ENCODE measurements at places on chromosomes 11 and 22. TPM values are rescaled to one million over a fixed set of nuclear protein-coding genes. Genes with fewer than 3 reads are reported as not detected.

DNA sequence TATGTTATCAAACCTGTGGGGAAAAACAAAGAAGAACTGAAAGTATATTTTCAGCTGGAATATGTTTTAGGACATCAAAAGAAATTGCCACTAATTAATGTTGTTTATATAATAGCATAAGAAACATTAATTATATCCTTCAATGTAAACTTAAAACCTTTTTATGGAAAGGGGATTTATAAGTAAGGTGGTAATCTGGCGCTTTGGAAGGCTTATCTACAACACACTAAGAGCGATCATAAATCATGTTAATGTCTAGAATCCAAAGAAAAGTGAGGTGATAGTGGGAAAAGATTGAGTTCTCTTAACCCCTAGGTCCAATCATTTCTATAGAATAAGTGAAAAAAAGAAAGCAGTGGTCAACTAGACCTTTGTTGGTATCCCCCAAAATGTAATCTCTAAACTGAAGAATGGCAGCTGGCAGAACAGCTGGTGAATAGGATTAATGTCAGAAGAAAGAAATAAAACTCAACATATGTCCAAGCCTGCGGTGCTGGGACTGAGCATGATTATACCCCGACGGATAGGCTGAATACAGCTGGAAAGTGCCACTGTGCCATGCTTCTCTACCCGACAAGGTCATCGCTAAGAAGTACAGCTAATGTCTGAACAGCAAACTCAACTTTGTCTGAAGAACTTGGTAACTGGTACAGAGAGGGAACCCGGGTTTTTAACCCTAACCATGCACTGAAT, 64.0 kb downstream of the SOX6 start:
- DNase-seq, result no peak

FOLH1 gene
- total RNA-seq, result not detected

TRIM29 gene
- not detected for total RNA-seq

- DNase-seq, result peak; percentile 54
Measured at GRCh38 chr11:41003339-41004282, 455.8 kb downstream of the LRRC4C start.

- no peak for DNase-seq
Measured at GRCh38 chr22:38300946-38301345, 16.3 kb downstream of the CSNK1E start.

- DNase-seq, result peak; percentile 36
Measured at GRCh38 chr22:48660790-48661740, 1166.6 kb downstream of the BRD1 start.

TRPC6 gene
- 0.34 TPM for total RNA-seq

DNA sequence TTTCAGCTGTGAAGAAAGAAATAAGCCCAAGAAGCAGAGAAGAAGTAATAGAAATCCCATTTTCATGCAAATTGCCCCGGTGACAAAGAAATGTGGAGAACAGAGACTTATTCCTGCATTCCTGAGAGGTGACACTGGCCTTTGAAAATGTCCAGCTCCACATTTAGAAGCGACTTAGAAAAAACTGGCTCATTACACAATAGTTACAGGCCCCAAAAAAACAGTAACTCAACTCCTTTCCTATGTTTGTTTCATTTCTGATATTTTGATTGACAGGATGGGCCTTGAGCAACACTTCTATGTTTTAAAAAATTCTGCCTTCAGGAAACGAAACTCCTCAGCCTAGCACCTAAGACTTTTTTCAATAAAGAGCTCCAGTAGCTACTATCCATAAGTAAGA, 726.9 kb upstream of the TENM4 start:
- no peak for DNase-seq

DNAJB13 gene
- not detected for total RNA-seq

- DNase-seq, result peak; percentile 79
Measured at GRCh38 chr22:19629720-19630419, 84.4 kb upstream of the SEPTIN5 start.

DNA sequence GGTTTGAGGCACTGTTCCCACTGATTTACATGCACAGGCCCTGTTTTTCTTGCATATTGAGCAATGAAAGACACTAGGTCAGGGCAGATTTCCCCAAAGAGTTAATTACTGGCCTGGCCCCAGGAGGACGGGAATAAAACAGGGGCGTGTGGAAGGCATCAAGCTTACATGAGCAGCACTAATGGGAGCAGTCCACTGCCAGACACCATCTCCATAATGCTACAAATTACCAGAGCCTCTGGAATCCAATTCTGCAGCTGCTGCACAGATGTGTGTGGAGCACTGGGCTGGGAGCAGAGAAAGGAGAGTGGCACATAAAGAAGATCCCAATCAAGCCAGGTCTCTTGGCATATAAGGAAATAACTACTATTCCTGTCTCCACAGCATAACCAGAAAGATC, 96.9 kb downstream of the CCDC34 start:
- DNase-seq, result no peak

DNA sequence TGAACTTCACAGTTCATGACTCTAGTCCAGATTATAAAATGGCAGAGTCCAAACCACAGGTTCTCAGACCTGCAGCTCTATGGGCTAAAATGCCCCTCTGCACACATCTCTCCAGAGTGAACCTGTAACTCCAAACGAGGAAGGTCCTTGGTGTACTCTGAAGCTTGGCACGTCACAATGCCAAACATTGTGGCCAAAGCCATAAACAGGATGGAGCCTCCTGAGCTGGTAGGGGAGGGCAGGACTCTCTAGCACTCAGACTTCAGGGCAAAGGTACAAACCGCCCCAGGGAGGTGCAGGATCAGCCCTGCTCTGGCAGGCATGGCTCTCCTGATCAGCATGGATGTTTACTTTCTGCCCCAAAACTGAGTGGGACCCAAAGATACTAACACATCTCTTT, 2.3 kb downstream of the SCUBE2 start:
- no peak for DNase-seq

- DNase-seq, result no peak
Measured at GRCh38 chr22:49994361-49995040, 18.1 kb downstream of the IL17REL start.

- DNase-seq, result no peak
Measured at GRCh38 chr11:27204529-27204928, 158.5 kb downstream of the CCDC34 start.

OR52A1 gene
- under 0.01 TPM for total RNA-seq

- DNase-seq, result peak; percentile 19
Measured at GRCh38 chr22:50243685-50244419, 971 bp downstream of the TUBGCP6 start.

- DNase-seq, result no peak
Measured at GRCh38 chr11:132595711-132596134, 936.6 kb downstream of the OPCML start.

TIMM8B gene
- 36.3 TPM for total RNA-seq

IFT27 gene
- 22.6 TPM for total RNA-seq

DNA sequence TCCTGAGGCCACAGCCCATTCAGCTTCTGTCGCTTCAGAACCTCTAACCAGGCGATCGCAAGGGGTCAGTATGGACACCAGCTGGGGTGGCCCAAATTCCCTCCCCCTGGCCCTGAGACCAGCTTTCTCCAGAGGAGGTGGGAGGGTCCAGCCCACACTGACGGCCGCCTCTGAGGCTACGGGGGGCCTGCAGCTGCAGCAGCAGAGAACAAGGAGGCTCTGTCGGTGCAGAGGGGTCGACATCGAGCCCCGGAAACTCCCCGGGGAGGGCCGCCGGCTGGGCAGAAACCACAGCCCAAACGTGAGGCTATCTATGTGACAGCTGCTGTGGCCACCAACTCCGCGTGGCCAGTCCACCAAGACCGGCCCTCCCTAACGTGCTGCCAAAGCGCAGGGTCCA, 40.8 kb downstream of the ELFN2 start:
- DNase-seq, result no peak

- DNase-seq, result no peak
Measured at GRCh38 chr11:131854391-131854790, 484.0 kb downstream of the NTM start.

GRCh38 chr11:125256541-125257189, 92.1 kb downstream of the PKNOX2 start:
- no peak for DNase-seq

- peak; percentile 33 for DNase-seq
Measured at GRCh38 chr11:57303280-57303989, 21.3 kb downstream of the TNKS1BP1 start.

TCP11L1 gene
- 24.5 TPM for total RNA-seq

GRCh38 chr11:116052603-116053547, 548.7 kb upstream of the CADM1 start:
- no peak for DNase-seq

HPX gene
- total RNA-seq, result not detected

GRCh38 chr11:99370549-99371216, 349.9 kb downstream of the CNTN5 start:
- peak; percentile 14 for DNase-seq

- no peak for DNase-seq
Measured at GRCh38 chr11:76639621-76640020, 30.9 kb downstream of the LRRC32 start.

CELSR1 gene
- 1.1 TPM for total RNA-seq
